Hematopoietic multipotent progenitor cell (in vitro differentiated cells): ENCODE measurements at places on chromosomes 1 and 21.

DNA sequence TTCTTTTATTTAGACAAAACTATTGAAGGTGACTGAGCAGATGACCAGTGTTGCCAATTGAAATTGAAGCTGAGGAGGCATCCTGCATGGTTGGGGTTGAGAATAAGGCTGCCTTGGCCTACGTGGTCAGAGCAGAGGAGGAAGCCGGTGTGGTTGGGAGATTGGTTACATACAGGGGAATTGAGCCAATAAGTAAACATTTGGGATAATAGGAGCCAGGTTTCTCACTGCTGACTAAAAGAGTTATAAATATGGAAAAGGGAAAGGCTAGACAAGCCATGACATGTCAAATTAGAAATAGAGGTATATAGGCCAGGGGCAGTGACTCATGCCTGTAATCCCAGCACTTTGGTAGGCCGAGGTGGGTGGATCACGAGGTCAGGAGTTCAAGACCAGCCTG, 15.8 kb downstream of the SNX7 start:
- no peak for DNase-seq

- DNase-seq: no peak
Measured at GRCh38 chr21:31136891-31137290, 98.6 kb upstream of the KRTAP19-8 start.

GRCh38 chr1:10173582-10173981, 36.8 kb upstream of the KIF1B start:
- no peak for DNase-seq

GRCh38 chr1:147384804-147385203, 142.3 kb downstream of the CHD1L start:
- no peak for DNase-seq

GRCh38 chr1:55081905-55082296, 42.6 kb downstream of the PCSK9 start:
- DNase-seq: no peak

- peak; percentile 22 for DNase-seq
Measured at GRCh38 chr21:41316200-41317062, at the start of gene FAM3B. TSS of gene FAM3B (plus strand) at chr21:41316801. CDS start at chr21:41316880, 79 bp downstream.

GRCh38 chr21:38982804-38983203, 177.1 kb downstream of the ETS2 start:
- no peak for DNase-seq

DNA sequence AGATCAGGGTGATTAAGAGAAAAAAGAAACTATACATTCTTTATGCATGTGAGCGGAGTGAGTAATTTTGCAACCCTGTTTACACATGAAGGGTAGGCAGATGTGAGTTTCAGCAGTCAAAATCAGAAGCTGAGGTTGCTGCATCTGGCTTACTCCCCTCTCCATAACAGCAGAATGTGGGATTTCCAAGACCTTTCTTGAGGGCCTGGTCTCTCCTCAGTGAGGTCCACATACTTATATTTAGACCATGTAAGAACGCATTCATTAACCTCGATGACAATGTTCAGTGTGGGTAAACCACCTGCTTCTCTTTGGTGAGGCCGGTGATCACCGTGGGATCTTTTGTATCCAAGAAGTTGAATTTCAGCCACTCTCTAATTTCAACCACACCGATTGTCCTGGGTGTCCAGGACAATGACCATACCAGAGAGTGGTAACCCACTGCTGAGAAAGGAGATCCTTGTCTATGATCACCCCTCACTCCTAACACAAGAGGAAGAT, 18.7 kb upstream of the RAP1A start:
- no peak for DNase-seq

GRCh38 chr21:37341254-37341960, 25.2 kb upstream of the DYRK1A start:
- no peak for DNase-seq

DNA sequence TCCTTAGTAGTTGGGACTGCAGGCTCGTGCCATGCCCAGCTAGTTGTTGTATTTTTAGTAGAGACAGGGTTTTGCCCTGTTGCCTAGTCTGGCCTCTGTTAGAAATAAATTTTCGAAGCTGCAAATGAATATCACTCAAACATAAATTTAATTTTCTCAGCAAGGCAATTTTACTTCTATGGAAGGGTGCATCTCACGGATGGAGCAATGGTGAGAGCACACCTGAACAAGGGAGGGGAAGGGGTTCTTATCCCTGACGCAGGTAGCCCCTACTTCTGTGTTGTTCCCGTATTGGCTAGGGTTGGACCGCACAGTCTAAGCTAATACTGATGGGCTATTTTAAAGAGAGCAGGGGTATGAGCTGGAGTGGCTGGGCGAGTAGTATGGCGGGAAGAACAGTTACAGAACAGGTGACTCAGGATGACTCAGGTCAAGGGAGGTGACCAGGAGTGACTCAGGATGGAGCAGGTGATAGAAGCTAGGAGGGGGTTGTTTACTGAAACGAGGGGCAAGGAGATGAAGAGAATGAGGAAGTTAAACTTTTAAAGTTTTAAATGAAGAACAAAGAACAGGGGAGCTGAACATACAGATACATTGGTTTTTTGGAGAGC, 7.5 kb downstream of the MDM4 start:
- DNase-seq: no peak

- no peak for DNase-seq
Measured at GRCh38 chr1:12810691-12811408, 19.7 kb downstream of the PRAMEF1 start.

GRCh38 chr1:47914218-47914938, 82.8 kb downstream of the TRABD2B start:
- no peak for DNase-seq

GRCh38 chr1:89907727-89908212, 86.9 kb downstream of the LRRC8D start:
- no peak for DNase-seq

DNA sequence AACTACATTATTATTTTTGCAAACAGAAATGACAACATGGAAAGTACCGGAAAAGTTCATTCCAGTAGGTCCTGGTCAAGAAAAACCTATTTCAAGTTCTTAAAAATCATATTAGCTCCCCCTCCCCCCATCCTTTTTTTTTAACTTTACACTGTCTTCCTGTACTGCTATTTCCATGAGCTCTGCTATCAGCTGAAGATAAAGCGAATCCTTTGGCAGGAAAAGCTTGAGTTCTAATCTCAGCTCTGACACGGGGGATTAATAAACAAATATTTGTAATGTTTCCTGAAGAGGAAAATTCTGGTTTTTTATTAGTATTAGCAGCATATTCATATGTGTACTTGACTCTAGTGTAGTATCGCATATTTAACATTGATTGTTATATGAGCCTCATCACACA, 190.7 kb upstream of the ESRRG start:
- DNase-seq: no peak

DNA sequence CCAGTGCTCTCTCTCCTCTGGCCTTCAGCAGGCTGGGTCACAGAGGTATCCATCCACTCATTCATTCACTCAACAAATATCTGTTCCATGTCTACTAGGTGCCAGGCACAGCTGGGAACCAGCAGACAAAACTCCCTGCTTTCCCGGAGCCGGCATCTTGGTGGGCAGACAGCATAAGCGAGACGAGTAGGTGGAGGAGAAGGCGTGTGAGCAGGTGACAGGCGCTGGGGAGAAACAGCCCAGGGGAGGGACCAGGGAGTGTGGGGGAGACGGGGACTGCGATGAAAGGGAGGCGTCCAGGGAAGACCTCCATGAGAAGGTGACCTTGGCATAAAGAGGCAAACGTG, 11.0 kb upstream of the KCNAB2 start:
- no peak for DNase-seq

DNA sequence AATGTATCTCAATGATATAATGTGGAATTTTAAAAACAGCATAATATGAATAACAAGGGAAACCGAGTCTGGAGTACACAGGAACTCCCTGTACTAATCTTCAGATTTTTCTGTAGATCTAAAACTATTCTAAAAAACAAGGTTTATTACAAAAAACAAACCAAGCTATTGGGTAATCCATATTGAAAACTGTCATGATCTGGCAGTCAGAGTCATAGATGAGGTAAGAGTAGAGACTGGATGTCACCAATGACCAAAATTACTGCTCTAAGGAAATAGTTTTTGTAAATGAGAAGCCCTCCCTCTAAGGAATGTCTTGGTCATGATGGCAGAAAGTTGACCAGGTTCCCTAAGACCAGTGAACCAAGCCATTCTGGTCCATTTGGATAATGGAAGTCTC, 2.4 kb upstream of the SPOCD1 start:
- DNase-seq: no peak

- no peak for DNase-seq
Measured at GRCh38 chr21:36210779-36211659, 54.4 kb downstream of the DOP1B start.

DNA sequence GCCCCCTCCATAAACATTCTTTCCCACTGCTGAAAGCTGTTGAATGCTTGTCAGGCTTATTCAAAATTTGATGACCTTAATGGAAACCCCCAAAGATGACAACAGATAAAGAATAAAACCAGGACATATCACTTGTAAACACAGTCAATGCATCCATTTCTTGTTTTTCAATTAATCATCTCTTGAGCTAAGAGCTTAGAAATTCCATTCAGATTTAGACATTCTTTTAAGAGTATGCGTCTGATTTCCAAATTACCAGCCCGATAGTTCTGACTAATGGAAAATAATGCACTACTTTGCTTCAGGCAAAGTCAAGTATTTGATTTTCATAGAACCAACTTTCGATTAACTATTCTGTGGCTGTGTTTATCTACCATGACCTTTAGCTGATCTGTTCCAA, 100.6 kb upstream of the RUNX1 start:
- DNase-seq: no peak

DNA sequence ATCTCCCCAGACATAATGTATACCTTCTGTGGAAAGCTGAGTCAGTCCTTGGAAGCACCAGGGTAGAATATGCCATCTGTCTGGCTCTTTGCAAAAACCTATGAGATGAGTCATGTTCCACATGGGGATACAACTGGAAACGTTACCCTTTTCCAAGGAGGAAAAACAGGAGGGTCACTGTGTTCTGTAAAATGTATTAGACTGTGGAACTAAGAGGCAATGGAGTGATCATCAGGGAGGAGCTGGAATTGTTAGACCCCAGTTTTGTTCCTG, 16.1 kb upstream of the PSMD4 start:
- DNase-seq: no peak

DNA sequence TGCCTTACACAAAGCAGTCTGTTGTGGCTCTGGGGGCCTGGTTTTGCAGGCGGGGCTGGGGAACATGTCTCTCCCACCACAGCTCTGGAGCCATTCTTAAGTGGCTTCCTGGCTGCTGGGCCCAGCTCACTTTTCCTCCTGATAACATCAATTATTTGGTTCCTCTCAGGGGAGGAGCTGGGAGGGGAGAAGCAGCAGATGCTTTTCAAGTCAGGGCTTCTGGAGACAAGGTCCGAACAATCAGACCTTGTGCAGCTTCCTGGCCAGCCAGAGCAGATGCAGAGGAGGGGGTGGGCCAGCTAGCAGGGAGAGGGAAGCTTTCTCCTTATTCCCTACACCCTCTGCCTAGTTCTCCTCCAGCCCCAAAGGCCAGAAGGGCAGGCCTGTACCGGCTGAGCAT, 3.7 kb upstream of the PAQR6 start:
- DNase-seq: no peak

- no peak for DNase-seq
Measured at GRCh38 chr1:46612937-46613660, 3.5 kb downstream of the MOB3C start.

DNA sequence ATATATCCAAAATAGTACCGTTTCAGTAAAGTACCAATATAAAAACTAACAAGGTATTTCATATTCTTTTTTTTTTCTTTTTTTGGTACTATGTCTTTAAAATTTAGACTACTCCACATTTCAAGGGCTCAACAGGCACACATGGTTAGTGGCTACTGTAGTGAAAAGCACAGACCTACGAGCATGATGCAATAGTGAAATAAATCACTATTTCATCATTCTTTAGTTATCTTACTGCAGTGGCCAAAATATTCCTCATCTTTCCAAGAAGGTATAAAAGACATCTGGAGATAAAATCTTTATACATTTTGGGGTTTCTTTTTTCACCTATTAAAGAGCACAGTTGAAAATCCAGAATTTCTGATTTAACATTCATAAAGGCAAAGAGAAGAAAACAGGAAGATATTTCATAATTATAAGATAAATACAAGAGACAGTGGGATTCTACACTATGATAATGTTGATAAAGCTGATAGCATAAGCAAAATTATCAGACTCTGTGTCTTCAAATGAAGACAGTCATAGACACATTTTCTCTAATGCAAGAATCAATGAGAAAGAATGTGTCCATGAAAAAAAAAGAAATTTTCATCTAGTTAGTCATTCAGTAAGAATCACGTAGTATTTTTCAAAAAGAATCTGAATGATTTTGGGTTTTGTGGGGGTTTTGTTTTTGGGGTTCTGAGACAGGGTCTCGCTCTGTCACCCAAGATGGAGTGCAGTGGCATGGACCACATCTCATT, 41.9 kb downstream of the CEP170 start:
- no peak for DNase-seq

DNA sequence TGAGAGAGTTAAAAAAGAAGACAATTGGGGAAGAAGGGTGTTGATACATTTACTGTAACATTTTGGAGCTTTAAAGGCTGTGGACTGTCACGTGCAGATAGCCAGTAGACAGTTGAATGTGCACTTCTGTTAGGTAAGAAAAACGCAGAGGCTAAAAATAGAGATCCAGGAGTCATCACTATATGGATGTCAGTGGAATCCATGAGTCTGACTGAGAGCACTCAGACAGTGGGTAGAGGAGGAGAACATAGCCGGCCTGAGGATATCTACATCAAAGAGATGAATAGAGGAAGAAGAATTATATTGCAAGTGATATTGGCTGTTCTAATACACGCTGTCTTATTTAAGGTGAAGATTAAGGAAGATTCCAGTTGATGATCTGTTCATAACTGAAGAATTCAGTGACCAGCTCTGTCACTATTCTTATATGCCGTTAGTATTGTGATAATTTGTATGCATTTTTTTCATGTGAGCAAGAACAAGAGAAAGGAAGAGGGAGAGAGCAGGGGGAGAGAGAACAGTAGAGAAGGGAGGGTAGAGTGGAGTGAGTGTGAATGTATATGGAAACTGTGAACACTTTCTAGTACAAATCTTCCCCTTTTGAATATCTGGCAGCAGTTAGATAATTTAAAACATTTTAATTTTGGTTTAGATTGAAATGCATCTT, 344.8 kb downstream of the CHRM3 start:
- DNase-seq: no peak

DNA sequence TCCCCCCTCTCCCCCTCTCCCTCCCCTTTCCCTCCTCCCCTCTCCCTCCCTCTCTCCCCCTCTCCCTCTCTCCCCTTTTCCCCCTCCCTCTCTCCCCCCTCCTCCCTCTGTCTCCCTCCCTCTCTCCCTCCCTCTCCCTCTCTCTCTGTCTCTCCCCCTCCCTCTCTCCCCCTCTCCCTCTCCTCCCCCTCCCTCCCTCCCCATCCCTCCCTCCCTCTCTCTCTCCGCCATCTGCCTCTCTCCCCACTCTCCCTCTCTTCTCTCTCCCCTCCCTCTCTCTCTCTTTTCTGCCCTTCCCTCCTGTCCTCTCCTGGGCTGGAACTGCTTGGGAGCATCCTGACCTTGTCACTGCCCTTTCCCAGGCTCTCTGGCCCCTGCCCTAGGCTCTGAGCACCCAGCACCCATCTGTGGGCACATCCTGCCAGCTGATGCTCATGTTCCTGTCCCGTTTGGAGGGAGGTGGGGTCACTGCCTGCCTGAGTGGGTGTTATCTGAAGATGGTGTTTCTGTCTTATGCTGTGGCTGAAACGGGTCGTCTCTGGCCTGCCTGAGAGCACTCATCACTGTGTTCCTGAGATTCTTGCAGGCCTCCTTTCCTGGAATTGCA, 10.8 kb downstream of the FTCD start:
- no peak for DNase-seq
